ENCODE measurements at places on chromosomes 6 and 20.

GRCh38 chr20:63898882-63899558 is 4.1 kb downstream of the DNAJC5 start:
- no peak for DNase-seq

GRCh38 chr20:14860410-14860814 is 523.0 kb upstream of the FLRT3 start:
- peak; percentile 85 for DNase-seq

GRCh38 chr6:115901896-115902295 is 158.8 kb downstream of the FRK start:
- DNase-seq = no peak

DNA sequence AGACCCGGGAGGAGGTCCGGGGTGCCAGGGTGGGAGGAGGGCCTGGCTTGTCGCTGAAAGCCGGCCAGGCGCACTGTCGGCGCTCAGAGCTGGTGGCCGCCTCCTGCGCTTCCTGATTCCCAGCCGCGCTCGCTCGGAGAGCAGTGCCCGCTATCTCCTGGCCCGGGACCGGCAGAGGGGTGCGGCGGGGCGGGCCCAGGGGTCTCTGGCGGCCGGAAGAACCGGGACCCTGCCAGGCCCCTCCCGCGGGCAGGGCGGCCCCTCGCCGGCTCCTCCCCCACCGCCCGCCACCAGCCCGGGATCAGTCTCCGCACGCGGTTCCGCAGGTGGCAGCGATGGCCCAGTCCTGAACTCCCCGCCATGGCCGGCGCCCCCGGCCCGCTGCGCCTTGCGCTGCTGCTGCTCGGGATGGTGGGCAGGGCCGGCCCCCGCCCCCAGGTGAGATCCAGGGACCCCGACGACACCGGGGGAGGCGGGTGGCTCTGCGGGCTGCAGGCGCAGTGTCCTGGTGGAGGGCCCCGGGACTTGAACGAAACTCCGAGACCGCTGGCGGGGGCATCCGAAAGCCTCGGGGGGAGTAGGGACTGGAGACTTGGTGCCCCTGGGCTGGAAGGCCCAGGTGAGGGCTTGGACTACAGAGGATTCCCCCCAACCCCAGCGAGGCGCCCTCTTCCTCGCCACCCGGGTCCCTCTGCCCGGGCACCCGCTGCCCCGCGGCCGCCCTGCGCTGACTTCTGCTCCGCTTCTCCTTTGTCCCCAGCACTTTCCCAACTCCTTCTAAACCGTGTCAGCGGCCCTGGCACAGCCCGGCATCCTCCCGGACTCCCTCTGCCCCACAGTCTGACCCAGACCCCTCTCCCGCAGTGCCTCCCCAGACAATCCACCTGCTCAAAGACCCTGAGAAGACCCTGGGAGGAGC is at the start of gene GLP1R:
Gene GLP1R (plus strand): TSS at position 301 of the 919 bp plus-strand sequence. CDS start 60 bp downstream, at position 361.
- peak; percentile 64 for DNase-seq

DNA sequence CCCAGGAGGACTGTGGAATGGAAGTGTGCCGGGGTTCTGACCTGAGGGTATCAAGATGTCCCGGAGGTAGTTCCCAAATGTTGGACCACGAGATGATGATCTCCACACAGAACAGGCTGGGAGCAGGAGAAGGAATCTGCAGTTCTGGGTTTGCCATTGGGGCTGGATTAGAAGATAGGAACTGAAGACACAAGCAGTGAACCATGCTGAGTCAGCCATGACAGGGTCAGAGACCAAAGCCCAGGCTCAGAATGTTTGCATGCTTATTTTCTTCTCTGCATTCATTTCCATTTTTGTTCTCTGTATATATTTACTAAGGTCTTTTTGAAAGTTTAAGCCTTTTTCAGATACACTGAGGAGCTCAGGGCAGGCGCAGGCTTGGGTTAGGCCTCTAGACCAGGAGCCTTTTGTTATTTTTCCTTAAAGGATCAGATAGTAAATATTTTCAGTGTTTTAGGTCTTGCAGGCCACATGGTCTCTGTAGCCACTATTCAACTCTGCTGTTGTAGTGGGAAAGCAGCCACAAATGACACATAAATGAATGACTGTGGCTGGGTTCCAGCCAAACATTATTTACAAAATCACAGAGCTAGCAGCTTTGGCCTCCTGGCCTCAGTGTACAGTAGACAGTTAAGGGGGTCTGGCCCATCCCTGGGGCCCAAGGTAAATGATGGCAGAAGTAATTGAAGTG is 28.5 kb downstream of the SLC35D3 start:
- no peak for DNase-seq

- no peak for DNase-seq
Observed at GRCh38 chr6:29916741-29917140, 25.6 kb upstream of the HLA-A start.

DNA sequence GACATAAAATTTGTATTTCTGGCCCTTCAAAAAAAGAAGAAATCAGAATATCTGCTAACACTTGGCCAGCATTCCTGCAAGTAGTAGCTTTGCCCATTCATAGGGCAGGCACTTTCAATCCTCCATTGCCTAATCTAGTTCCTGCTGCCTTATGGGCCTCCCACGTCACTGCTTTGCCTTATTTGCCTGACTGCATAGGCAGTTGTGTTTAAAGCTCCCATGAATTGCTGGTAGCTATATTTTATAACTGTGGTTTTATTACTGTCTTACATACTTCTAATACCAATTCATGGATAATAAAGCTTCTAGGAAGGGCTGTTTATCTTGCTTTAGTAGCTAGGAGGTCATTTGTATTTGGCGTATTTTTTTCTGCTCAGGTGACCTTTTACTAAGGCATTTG is 7.7 kb upstream of the SLC35A1 start:
- no peak for DNase-seq

- DNase-seq = no peak
Observed at GRCh38 chr6:44779130-44779826, 391.8 kb downstream of the CDC5L start.

- DNase-seq = no peak
Observed at GRCh38 chr6:7252390-7252789, 60.6 kb downstream of the SSR1 start.

DNA sequence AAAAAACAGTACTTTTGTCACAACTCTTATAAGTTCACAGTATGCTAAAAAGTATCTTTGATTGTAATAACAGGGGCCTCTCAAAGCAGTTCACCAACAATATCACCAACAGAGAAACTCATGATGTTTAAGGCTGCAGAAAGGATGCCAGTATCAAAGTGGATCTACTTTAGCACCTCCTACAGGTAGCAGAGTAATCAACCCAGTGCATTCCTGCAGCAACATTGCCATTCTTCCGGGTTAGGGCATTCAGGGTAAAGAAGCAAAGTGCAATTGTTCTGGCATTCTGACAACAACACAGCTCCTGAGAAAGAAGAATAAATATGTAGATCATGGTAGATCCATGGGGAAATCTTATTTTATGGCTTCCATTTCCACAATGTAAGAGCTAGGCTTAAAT is 7.6 kb upstream of the SLC17A4 start:
- DNase-seq = no peak

GRCh38 chr6:109291902-109292301 is 90.4 kb downstream of the CD164 start:
- no peak for DNase-seq

DNA sequence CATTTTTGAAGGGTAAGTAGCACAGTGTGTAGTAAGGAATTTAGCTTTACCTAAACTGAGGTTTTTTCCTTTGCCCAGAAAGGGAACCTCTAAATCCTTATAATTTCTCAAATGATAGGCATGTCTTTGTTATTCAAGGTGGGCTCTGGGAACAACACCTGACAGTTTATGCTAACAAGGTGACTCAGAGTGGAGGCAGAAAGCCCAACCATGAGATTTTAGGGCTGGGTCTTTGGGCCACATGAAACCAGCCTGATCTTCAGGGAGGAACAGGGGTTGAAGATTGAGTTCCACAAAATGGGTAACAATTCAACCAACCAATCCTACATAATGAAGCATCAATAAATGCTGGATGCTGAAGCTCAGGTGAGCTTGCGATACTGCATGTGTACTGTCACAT is 46.6 kb downstream of the PRSS35 start:
- no peak for DNase-seq

DNA sequence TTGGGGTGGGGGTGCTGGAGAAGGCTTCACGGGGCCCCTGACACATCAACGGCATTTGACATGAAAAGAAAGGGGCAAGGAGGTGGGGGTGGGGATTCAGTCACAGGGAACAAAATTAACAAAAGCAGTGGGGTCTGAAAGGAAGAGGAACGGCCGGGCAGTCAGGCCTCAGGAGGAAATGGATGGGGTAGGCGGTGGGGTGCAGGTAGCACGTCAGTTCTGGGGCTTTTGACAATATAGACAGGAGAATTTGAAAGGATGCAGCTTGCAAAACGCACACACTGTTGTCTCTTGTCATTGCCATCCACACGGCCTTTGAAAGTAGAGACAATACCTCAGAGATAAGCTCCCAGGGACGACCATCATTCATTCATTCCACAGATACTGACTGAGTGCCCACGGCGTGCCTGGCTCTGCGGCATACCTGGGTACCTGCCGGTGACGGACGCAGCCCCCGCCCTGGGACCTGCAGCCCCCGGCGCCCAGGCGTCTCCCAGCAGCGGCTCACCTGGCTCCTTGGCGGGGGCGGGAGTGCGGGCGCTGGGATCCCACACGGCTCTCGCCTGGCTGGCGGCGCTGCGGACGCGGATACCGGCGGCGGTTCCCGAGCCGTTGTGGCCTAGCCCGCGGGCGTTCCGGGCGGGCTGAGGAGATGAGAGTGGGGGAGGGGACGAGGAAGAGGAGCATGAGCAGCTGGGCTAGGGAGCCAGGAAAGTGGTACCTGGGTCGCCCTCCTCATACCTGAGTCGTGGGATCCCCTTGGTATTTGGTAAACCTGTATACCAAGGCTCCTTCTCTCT is at the start of gene SLC26A8:
Gene SLC26A8 (minus strand): TSS at position 646 of the 800 bp plus-strand sequence. CDS start 4,934 bp downstream, outside the sequence.
- peak; percentile 76 for DNase-seq

Data from islet precursor cell (in vitro differentiated cells).